HEK293T (cell line): ENCODE measurements at places on chromosomes 7 and 10.

GRCh38 chr10:61257136-61257535, 196.0 kb downstream of the TMEM26 start:
- no peak for DNase-seq

DNA sequence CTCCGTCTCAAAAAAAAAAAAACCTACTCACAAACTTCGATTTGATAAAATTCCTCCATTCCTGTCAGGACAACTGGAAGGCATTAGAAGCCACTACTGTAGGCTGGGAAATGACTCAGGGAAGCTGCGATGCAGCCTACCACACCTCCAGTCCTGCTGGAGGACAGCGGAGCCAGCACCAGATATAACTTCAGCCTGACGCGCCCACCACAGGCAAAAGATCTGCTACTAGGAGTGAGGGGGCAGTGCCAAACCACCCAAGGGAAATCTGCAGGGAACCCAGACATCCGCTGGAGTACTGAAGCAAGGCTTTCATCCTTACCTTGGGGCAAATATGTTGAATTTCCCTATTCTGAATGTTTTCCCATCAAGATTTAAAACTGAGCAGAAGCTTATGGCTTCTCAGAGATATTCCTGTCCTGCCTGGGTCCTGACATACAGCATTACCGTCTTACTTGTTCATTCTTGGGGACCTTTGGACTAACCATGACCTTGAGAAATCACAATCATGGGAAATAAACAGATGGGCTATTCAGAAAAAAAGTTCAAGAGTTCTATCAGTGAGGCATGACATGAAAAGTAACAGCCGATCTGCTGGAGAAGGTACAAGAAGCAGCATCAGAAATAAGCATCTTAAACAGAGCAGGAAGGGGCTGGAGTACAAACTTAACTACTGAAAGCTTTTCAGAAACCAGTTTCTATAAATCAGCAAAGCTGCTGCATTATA, 20.4 kb downstream of the BCCIP start:
- DNase-seq = no peak

DNA sequence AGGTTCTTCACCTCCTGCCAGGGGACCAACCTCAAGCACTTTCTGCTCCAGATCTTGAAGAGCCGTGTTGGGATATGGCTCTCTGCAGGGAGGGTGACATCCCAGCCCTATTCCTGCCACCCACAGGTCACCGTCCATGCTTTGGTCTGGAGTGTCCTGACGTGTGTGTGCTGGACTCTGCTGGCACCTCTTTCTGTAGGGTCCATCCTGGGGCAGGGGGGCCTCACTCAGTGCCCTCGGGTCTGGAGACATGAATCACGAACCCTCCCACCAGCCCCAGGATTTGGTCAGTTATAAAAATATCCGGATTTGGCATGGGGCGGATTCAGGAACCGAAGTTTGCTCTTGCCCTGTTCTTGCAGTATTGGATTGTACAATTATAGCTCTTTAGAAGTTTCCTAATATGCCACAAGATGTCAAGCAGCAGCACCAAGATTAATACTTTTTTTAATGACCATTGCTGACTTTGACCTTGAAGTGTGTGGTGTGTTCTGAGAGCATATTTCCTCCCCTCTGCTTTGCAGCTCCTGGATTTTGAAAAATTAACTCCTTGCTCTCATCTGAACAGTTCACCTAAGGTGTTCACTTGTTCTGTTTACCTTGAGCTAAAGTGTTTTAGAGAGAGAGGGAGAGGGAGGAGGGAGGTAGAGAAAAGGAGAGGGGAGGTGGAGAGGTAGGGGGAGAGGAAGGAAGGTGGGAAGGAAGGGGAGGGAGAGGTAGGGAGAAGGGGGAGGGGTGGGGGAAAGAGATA, 95.4 kb upstream of the SHH start:
- DNase-seq = no peak

GRCh38 chr10:20466731-20467130, 430.4 kb downstream of the NEBL start:
- DNase-seq = no peak

GRCh38 chr7:71766016-71766415, 634.1 kb downstream of the GALNT17 start:
- DNase-seq = no peak
